ENCODE measurements at places on chromosomes 12 and 14. TPM values are rescaled to one million over a fixed set of nuclear protein-coding genes. Genes with fewer than 3 reads are reported as not detected.

The BDKRB1 gene
- total RNA-seq = 5.2 TPM

The BCL2L14 gene
- 57.6 TPM for total RNA-seq

The DCN gene
- 145 TPM for total RNA-seq

The TAS2R43 gene
- total RNA-seq = not detected

The KRT6C gene
- total RNA-seq = not detected

The OASL gene
- total RNA-seq = 7.1 TPM

The GLIPR1L1 gene
- total RNA-seq = not detected

The P3H3 gene
- 6.3 TPM for total RNA-seq

The LBHD2 gene
- not detected for total RNA-seq

The RDH16 gene
- 0.28 TPM for total RNA-seq

The LRRC43 gene
- 0.24 TPM for total RNA-seq

The SOAT2 gene
- not detected for total RNA-seq

The LMNTD1 gene
- total RNA-seq = not detected

The CLEC4C gene
- total RNA-seq = not detected

The KRT75 gene
- not detected for total RNA-seq

The KLRC4 gene
- not detected for total RNA-seq

The NPAS3 gene
- 1.6 TPM for total RNA-seq
